ENCODE measurements at places on chromosomes 1 and 21.

- no peak for DNase-seq
Measured at GRCh38 chr1:153119491-153119971, 6.2 kb upstream of the SPRR2F start.

GRCh38 chr1:204435872-204436271 lies 24.3 kb upstream of the PPP1R15B start:
- DNase-seq = no peak

GRCh38 chr1:23394181-23394580 lies 24.5 kb upstream of the ZNF436 start:
- DNase-seq = no peak

DNA sequence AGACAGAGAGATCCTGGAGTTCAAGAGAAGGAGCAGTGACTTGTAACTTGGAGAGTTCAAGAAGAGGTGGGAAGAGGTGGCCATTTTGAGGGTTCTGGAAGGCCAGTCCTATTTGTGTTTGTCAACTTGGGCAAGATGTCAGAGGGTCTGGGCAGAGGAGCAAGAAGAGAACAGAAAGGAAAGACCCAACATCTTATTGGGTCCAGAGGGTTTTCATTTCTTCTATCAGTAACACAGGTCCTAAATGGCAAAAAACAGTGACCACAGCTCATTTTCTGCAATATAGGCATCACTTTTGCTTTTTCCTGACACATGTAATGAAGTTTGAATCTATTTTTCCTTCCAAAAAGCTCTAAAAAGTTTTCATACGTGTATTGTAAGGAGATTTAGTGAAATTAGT lies 38.3 kb upstream of the MAP10 start:
- no peak for DNase-seq

DNA sequence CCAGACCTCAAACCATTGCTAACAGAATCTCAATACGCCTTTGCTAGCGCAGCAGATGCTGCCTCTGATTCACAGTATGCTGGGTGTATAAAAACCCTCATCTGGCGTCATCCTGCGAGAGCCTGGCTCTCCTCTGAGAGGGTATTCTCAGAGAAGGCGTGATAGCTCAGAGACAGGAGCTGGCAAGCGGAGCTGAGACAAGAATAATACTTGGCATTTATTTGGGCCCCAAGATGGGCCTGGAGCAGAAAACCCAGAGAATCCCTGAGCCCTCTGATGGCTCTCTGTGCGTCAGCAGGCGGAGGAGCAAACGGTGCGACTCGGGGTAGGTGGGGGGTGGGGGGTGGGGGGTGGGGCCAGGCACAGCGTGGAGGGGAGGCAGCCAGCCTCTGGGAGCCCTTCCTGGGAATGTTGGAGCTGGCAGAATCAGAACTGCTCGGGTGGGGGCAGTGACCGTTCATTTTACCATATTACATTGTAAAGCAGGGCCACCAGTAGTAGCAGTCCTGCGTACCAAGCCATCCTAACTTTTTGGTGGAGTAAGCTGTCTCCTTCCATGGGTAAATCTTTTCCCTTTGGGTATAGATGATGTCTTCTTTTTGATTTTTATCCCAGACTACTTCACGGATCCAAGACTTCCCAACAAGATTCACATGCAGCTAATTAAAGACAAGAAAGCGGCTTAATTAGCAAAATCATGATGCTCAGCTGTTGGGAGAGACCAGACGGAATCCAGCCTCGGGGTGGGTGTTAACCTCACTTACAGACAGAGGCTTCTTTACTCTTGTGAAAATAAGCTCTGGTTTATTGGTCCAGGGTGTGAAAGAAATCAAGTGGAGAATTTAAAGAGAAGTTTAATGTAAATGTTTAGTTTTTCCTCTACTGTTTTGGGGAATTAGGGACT lies 7.1 kb downstream of the RIIAD1 start:
- no peak for DNase-seq

GRCh38 chr1:88936760-88937342 lies 45.5 kb upstream of the GTF2B start:
- DNase-seq = no peak

GRCh38 chr1:109642626-109643025 lies 13.3 kb upstream of the GSTM4 start:
- no peak for DNase-seq

GRCh38 chr1:209866201-209866600 lies 38.4 kb downstream of the UTP25 start:
- no peak for DNase-seq

DNA sequence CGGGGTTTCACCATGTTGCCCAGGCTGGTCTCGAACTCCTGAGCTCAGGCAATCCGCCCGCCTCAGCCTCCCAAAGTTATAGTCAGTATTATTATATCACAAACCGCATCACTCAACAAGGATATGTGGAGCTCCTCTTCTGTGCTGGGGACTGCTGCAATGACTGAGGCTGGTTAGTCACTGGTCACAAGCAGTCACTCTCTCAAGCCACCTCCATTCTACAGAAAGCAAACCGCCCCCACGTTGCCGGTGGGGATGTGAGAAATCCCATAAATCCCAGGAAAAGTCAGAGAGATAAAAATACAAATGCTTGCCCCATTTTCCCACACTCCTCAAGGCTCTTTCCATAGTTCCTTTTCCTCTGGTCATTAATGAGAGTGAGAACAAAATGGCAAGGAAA lies 155.7 kb downstream of the ADSS2 start:
- no peak for DNase-seq

- no peak for DNase-seq
Measured at GRCh38 chr1:7733276-7733675, 37.8 kb upstream of the VAMP3 start.

DNA sequence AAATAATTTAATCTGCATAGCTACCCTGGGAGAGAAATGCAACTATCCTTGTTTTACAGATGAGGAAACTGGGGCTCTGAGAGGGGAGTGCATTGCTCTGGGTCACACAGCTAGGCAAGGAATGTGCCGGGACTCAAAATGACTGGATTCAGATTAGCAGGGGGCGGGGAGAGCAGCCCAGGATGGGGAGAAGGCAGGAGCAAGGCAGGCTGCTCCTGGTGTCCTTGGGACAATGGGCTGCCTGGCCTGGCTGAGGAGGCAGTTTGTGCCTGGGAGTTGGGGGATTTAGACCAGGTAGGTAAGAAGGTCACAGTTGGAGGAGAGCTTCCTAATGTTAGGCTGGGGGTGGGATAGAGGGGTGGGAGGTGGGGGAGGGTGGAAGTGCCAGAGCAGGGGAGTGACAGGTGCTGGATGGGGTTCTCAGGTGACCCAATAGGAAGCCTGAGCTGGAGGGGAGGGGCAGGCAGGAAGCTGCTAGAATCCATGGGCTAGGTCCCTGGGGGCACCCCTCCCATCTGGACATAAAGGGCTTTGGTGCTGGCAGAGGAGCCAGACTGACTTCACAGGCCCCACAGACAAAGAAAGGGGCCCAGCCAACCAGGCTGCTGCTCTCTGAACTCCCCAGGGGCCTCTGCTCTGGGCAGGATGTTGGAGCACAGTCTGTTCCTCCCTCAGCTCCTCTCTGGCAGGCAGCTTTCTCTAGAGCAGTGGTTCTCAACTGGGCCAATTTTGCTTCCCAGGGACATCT lies 29.0 kb downstream of the TRIM62 start:
- DNase-seq = no peak

DNA sequence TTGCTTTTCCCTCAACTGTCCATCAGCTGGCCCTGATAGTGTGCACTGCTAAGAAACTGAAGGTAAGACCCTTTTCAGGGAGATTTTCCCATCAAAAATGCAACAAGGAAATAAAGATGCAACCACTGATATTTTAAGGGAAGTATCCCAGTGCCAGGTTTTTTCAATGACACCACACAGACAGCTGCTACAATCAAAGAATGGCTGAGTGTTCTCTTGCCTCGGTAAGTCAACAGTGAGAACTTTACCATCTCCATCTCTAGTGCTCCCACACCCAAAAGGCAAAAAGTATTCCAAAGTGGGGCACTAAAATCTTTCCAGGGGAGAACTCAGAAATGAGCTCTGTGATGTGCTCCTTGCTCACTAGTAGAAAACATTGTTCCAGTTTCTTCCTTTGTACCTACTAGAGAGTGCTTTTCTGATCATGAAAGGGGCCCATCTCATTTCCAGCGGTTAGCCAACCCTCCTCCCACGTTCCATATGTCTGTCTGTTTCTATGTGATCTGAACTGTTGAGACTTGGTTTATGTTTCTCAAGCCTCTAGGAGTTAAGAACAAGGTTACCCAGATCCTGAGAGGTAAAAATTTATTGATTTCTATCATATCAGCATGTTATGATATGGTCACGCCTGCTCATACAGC lies 67.6 kb upstream of the NEK2 start:
- DNase-seq = no peak

- DNase-seq = no peak
Measured at GRCh38 chr1:208601561-208601960, 357.4 kb upstream of the PLXNA2 start.
